NAMALWA (cell line): ENCODE measurements at places on chromosomes 11 and 22.

DNA sequence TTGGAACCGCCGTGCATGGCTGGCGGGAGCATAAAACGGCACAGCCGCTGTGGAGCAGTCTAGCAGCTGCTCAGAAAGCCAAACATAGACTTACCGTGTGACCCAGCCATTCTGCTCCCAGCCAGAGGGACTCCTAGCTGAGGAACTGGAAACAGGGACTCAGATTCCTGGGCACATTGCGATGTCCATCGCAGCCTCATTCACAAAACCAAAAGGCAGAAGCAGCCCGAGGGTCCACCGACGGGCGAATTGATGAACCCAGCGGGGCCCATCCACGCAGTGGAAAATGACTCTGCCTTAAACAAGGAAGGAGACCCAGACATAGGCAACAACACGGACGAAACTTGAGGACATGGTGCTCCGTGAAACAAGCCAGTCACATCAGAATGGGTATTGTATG, 5.7 kb upstream of the MUC5B start:
- no peak for DNase-seq

DNA sequence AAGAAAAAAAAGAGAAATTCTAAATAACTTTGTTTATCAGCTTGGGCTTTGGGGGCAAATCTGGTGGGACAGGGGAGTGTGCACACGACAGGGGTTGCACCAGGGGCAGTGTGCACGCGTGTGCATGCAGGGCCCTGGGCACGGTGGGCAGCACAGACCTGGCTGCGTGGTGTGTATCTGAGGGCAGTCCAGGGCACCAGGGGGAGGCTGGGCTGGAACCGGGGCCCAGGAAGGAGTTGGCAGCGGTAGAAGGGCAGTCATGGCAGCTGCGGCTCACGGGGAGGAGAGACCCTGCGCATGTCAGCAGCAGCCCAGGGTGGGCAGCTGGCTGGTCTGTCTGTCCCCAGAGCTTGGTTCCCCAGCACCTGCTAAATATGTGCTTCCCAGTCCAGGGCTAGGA, 4.3 kb downstream of the KRTAP5-5 start:
- no peak for DNase-seq

DNA sequence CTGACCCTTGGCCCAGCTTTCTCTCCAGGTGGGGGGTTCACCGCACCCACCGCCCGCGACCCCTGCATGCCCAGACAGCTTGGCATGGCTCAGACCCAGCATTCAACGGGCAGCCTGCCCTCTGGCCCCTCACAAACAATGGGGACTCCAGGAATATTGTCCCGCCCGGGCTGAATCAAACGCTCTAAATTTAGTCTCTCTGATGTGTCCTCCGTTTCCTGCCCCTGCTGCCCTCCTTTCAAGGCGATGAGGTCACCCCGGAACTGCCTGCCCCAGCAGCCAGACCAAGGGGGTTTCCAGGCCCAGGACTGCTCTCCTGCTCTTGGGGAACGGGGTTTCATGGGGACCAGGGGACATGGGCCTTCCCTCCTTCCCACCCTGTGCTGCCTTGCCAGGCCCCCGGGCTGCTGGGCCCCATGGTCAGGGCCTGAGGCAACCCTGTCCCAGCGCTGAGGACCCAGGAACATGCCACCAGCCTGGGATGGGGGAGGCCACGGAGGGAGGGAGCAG, 10.1 kb upstream of the PDGFB start:
- no peak for DNase-seq

GRCh38 chr11:19715373-19715772, 2.7 kb downstream of the NAV2 start:
- no peak for DNase-seq

- DNase-seq, result no peak
Observed at GRCh38 chr22:46240506-46240905, 9.6 kb downstream of the CDPF1 start.

DNA sequence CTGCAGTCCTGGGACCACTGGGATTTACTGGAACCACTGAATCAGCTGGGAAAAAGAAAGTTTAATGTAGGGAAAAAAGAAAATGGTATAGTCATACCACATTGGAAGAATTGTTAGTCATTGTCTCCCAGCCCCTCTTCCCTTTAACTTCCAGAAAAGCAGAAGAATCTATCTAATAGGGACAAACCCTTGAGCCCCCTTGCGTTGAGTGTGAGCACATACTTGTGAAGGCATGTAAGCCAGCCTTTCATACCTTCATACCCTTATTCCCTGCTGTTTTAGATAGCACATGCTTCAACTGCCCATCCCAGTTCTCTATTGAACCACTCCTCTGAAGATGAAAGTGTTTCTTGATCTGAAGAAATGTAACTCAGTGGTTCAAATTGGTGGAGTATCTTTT, 6.6 kb downstream of the TREH start:
- DNase-seq, result no peak

DNA sequence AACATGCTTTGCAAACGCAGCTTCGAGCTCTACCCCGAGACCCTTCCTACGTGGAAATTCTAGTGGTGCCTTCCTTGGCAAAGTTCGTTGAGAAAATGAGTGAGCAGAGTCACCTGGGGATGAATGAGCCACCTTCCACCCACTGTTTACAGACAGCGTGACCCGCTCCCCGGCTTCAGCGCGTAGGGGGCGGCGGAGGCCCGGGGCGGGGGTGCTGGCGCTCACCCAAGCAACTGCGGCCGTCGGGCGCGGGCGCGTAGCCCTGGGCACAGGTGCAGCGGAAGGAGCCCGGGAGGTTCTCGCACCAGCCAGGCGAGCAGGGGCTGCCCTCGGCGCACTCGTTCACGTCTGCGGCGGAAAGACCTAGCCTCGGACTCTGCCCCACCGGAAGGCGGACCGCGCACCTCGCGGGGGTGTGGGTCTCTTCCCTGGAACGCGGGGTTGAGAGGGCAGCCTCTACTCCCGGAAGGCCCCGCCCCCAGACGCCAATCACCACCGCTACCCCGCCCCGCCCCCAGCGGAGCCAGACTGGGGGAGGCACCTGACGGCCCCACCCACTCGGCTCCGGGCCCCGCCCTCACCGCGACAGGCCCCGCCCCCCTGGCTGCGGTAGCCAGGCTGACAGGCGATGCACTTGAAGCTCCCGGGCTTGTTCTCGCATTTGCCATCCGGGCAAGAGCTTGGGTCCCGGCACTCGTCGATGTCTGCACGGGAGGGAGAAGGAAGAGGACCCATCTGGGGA, 11.8 kb downstream of the LTBP3 start:
- DNase-seq, result peak; percentile 94

DNA sequence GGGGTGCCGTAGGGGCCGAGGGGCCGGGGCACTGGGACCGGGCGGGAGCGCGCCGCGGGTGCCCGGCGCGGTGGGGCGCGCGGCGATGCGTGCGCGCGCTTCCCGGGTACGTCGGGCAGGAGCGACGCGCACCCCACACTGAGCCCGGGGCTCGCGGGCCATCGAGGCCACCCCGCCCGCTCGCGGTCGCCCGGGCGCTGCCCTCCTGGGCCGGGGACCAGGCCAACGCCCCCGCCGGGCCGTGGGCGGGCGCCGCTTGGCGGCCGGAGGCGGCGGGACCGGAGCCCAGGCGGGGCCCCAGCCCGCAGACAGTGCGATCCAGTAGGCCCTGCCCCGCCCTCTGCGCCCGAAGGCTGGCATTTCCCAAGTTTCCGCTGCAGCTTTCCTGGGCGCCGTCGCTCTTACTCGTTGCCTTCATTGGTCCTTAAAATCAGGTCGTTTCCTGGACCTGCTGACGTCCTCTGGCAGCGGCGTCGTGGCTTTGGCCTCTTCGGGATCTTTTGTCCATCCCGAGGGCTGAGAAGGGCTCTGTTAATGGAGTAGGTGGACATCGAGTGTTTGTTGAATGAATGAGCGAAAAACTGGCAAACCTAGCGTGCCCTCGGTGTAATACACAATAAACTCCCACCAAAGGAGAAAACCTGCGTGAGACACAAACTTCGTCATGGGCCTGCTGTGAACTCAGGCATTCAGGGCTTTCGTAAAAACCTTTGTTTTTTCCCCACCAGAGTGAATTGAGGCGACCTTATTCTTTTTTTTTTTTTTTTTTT, 638 bp downstream of the PARVA start:
- no peak for DNase-seq

GRCh38 chr11:93481696-93482095, 61.5 kb downstream of the SMCO4 start:
- DNase-seq, result no peak

GRCh38 chr11:445765-446588, 4.1 kb upstream of the PTDSS2 start:
- no peak for DNase-seq

- no peak for DNase-seq
Observed at GRCh38 chr22:40567106-40567505, 69.4 kb downstream of the MRTFA start.

DNA sequence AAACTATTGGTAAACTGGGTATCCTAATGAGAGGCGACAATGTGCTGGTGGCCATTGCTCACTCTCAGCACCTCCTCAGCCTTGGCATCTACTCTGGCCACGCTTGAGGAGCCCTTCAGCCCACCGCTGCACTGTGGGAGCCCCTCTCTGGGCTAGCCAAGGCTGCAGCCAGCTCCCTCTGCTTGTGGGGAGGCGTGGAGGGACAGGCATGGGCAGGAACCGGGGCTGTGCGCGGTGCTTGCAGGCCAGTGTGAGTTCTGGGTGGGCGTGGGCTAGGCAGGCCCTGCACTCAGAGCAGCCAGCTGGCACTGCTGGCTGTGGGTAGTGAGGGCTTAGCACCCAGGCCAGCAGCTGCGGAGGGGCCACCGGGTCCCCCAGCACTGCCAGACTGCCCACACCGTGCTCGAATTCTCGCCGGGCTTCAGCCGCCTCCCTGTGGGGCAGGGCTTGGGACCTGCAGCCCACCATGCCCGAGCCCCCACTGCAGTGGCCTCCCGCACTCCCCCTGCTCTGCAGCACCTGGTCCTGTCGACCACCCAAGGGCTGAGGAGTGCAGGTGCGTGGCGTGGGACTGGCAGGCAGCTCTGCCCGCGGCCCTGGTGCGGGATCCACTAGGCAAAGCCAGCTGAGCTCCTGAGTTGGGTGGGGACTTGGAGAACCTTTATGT, 575.9 kb upstream of the ANO3 start:
- DNase-seq, result no peak

DNA sequence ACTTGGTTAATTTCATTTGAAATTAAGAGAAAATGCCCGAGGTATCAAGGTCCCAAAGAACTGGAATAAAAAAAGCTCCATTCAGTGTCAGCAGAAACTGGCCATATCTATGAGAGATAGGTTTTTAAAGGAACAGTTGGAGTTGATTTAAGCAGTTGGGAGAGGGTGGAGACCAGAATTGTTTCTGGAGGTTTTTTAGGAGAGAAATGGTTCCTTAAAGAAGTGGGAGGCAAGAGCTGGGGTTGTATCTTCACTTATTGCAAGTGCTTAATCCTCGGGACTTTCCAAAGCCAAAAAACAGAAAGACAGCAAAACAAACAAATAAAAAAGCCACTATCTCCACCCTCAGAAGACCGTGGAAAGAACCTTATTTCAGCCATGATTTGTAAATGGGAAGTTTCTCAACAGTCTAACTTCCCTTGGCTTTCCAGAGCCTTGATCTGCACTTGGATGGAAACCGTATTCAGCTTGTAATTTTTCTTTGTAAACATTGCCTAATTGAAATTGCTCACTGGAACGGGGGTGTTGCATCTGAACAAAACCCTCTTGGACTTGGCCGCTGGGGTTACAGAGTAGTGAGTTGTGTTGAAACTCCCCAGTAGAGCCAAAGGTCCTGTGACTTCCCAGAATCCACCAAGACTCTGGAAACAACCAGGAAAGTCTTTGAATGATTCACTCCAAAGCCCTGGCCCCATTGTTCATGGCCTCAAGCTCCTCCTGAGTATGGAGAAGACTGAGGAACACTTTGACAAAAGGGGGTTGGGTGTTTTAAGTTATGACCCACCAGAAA, 115.6 kb downstream of the SLC1A2 start:
- no peak for DNase-seq

- DNase-seq, result no peak
Observed at GRCh38 chr11:34316347-34317035, 41.3 kb downstream of the ABTB2 start.

GRCh38 chr11:78168539-78169477, 19.6 kb downstream of the KCTD21 start:
- DNase-seq, result no peak

- no peak for DNase-seq
Observed at GRCh38 chr11:36451681-36452080, 58.4 kb downstream of the TRAF6 start.

DNA sequence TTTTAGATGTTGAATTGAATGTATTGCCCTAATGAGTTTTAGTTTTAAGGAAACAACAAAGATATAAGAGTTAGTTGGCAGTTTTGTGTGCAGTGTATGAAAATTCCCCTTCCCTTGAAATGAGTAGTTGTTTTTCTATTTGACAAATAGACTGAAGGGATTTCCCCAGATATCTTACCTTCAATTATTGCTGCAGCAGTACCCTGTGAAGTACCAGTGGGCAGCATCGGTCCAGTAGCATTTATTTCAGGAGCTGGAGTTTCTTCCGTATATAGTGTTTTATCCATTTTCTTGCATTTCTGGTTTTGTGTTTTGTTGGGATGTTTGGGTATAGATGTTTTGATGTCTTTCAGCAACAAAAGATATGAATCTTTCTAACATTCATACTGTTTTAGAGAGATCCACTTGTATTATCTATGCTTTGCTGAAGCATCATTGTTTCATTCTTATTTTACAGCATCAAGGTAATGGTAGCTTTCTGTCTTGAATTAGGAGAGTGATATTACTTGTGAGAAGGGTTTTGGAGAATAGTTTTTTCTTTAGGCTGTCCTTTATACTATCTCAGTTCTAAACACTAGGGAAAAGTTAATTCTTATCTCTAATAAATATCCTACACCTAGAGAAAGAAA, 7.4 kb downstream of the KMT2A start:
- no peak for DNase-seq

DNA sequence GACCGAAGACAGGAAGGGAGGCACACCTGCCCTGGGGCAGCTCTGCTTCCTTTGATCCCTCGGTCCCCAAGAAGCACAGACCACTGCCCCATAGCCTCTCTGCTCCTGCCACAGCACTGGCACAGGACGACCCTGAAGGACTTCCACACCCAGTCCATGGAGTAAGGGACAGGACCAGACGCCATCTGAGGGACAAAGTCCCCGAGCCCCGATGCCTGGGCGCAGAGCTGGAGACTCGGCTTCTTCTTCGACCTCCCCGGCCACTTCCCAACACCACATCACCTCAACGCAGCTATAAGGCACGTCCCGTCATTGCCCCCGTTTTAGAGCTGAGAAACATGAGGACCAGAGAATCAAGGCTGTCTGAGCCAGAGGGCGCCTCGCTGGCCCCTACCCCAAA, 310.5 kb downstream of the BRD1 start:
- DNase-seq, result no peak

DNA sequence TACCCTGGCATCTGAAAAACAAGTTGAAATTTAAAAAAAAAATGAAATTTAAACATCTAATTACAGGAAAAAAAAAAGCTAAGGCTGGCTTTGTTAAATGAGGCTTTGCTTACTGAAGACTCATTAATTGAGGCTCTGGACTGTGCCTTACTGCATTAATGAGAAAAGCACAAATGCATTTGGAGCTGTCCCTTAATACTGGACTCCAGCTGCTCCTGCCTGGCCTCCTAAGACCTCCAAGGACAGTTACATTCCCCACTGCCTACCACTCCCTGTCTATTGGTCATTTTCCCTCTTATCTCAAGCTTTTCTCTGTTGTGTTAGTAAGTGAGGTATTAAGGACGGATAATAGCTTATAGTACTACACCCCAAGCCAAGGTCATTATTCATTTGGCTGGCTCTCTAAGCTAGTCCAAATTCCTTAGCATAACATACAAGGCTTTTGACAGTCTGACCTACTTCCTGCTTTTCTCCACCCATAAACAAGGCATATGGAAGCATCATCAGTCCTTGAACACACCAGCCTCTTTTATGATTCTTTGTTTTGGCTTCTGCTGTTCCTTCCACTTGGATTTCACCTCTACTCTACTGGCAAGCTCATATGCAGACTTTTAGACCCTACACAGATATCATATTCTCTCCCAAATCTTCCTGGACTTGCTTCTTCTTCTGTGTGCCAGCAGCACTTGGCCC, 62.5 kb downstream of the USP35 start:
- DNase-seq, result no peak
